ENCODE measurements at places on chromosomes 13 and 19. TPM values are rescaled to one million over a fixed set of nuclear protein-coding genes. Genes with fewer than 3 reads are reported as not detected.

Gene LILRB2
- total RNA-seq: not detected

Gene LAIR1
- 9.9 TPM for total RNA-seq

Gene DPF1
- total RNA-seq: not detected

Gene GNG7
- total RNA-seq: 0.84 TPM

Gene ZNF763
- total RNA-seq: 0.82 TPM

Gene COMP
- total RNA-seq: not detected

Gene VSTM2B
- not detected for total RNA-seq

Gene CEACAM3
- not detected for total RNA-seq

Gene ZNF677
- total RNA-seq: 6.1 TPM
